GM18507 (cell line): ENCODE measurements at places on chromosomes 3 and 15.

DNA sequence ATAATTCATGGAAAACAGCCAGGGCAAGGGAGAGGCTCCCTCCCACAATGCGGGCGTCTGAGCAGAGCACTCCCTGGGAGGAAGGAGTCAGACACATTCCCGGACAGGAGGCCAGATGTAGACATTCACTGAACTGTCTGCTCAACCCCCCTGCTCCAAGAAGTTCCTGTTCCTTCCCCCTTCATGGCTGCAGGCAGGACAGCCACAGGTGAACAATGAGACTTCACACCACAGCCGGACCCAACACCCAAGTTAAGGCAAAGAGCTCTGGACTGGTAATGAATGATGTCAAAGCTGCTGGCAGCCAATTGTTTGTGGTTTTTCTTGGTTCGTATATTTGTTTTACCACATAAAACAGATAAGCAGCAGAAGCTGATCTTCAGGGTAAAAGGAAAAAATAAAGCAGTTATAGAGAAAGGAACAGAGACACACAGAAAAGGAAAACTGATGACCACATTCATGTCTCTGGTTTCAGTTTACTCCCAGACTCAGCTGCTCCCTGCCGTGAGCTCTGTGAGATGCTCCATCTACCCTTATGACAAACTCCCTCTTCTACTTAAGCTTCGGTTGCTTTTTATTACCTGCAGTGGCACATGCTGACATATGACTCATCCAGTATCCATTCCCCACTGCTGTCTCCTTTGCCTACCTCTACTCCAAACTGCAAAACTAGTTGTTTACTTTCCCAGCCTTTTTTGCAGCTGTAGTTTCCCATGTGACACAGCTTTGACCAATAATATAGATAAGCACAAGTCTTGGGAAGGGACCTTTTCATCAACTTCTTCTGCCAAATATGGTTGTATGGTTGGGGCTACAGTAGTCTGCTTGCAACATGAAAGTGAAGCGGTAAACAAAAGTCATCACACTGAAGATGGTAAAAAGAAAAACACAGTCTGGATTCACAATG lies 33.1 kb downstream of the DZIP1L start:
- no peak for DNase-seq

- no peak for DNase-seq
These were observed 85.3 kb upstream of the FXR1 start for GRCh38 chr3:180827171-180827570.

- DNase-seq: no peak
These were observed 856.8 kb downstream of the OTOL1 start for GRCh38 chr3:162353414-162353813.

GRCh38 chr15:68211656-68212320 lies 6.7 kb upstream of the CALML4 start:
- DNase-seq: no peak

- no peak for DNase-seq
These were observed 320.4 kb upstream of the RASGRP1 start for GRCh38 chr15:38885001-38885400.

DNA sequence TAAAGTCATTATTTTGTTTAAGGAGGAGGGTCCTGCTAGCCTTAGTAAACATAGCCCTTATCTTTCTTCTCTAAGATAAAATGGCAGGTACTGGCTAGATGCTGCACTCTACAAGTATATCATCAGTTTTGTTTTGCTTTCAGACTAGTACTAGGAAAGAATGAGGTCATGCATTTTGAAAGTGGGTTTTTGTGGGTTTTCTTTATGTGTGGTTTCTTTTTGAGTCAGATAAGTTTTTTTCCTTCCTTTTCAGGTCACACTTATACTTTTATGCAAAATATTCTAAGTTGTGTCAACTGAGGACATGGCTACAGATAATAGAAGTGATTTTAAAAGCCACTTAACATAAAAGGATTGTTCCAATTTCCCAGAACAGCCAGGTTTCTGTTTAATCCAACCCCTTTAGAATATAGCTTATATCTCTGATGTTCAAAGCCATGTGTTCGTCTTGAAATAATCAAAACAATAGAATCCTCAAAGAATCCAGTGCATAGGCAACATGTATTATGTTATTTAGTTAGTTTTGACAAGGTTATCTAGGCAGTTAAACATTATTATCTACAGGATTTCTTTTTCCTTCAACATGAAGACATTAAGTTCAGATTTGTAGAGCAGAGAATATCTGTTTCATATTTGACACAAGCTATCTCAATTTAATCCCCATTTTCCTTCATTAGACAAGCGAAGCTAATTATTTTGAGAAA lies 406.2 kb downstream of the RBMS3 start:
- DNase-seq: peak; percentile 32

DNA sequence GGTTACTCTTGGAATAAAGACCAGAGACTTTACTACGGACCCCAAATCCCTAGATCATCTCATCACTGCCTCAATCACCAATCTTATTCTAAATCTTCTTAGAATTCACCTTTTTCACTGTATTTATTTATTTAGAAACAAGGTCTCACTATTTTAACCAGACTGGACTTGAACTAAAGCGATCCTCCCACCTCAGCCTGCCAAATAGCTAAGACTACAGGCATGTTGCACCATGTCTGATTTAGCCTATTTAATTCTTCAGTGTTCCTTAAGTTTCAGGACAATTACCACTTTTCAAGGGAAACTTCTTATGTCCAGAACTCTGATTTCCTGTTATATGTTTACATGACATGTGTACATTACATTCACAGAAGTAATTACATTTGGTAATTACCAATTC lies 238.0 kb upstream of the COL8A1 start:
- DNase-seq: no peak

DNA sequence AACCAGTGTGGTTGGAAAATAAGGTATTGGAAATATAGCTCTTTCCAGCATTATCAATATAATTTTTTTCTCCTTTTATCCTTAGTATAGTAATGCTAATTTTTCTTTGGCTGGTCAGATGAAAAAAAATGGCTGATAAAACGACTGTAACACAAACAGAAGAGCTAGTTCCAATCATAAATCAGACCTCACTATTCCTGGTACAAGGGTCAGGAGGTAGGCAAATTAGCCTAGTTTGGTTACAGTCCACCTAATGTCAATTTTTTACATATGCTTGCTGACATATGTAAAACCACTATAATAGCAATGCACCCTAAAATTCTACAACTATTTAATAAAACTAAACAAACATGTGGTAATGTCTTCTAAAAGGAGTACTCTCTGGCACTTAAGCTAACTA lies 19.9 kb upstream of the VPS39 start:
- DNase-seq: no peak

- DNase-seq: no peak
These were observed 333.0 kb upstream of the SATB1 start for GRCh38 chr3:18758047-18758704.

DNA sequence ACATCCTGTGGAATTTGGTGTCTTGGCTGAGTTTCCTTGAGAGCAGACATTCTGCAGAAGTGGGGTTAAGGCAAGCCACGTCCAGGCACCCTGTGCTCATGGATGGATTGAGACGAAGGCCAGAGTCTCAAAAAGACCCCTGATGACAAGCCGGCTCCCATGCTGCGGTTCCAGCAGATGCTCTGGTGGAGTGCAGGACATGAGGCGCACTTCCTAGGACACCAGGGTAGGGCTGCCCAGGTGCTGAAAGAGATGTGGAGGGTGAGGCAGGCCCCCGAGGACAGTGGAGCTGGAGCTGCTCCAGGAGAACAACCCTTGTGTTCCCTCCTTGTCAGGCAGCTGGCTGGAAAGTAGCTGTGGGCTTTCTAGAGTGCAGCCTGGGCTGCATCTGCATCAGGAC lies 81.0 kb downstream of the ASB7 start:
- no peak for DNase-seq

DNA sequence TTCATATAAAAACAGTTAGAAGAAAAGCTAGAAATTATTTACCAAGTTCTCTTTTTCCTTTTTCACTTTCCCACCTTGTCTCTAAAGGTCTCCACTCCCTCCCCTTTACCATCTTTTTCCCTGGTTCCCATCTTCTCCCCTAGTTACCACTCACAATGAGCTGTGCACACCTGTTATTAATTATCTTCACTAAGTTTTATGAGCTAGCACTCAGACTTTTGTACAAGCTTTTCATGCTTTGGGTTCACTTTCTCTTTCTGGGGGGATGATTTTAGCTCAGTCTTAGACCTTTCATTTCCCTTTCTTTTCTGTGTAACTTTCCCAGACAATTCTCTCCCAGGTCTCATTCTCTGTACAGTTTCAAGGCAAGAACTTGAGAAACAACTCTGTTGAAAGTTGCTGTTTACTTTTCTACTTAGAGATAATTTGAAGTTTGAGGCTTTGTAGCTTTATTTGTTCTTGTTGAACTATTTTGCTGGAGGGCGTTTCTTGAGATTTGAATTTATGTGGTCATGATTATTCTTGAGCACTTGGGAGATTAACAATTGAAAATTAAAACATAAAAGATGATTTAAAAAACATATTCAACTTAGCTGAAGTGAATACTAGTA lies 24.0 kb upstream of the AADAC start:
- DNase-seq: no peak

GRCh38 chr3:42265059-42265991 lies 660 bp downstream of the CCK start:
- DNase-seq: no peak

GRCh38 chr3:15629860-15630597 lies 28.5 kb downstream of the BTD start:
- peak; percentile 60 for DNase-seq

- no peak for DNase-seq
These were observed 223.8 kb upstream of the PRICKLE2 start for GRCh38 chr3:64449026-64449425.

DNA sequence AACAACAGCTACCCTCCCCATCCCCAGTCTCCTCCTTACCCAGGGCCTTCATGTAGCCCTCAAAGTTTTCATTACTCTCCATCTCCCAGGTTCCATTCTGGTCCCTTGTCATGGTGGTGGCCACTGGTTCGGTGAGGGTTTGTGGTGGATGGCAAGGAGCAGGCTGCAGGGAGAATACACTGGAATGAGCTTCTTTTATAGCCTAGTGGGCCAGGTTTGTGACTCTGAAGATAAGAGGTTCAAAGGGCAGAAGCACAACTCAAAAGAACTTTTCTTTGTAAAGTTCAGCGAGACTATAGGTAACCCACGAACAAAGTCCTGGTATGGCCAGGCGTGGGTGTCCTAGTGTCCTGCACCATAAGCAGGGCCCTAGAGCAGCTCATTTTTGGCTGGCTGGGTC lies at the start of gene RBP2:
RBP2 (minus strand) TSS at position 169 of the 400 bp plus-strand sequence; CDS start at position 112, 57 bp downstream.
- no peak for DNase-seq
